Fibroblast of upper back skin (primary cell): ENCODE measurements at places on chromosomes 5 and 9.
A peak's percentile ranks its signal among the peaks of the same experiment; 100 is the strongest.

GRCh38 chr5:95235439-95235982 is 49.4 kb downstream of the MCTP1 start:
- DNase-seq: no peak

DNA sequence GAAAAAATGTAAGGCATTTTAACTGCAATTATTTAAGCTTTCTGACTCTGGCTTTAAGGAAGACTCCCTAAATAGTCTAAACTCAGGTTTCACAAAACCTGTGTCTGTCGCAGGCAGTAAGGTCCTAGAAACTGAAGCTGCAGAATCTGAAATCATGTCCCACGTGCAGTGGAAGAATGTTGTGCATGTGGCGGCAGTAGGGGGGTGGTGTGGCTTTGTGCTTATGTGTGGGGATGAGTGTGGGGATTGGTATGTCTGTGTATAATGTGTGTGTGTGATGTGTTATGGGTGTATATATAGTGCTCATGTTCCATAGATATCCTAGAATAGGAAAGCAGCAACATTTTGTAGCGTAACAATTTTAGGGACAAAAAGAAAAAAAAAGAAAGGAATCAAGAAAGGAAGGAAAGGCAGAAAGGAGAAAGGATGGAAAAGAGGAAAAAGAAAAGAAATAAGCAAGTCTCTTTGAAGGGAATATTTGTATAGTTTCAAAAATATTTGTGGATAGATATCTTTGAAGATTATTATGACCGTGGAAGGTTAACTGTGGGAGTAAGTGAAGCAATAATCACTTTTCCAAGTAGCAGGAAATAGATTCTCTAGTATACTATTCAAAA is 6.6 kb downstream of the ANKDD1B start:
- DNase-seq: peak; percentile 86

GRCh38 chr5:169765176-169765996 is 128.3 kb downstream of the DOCK2 start:
- peak; percentile 76 for DNase-seq

DNA sequence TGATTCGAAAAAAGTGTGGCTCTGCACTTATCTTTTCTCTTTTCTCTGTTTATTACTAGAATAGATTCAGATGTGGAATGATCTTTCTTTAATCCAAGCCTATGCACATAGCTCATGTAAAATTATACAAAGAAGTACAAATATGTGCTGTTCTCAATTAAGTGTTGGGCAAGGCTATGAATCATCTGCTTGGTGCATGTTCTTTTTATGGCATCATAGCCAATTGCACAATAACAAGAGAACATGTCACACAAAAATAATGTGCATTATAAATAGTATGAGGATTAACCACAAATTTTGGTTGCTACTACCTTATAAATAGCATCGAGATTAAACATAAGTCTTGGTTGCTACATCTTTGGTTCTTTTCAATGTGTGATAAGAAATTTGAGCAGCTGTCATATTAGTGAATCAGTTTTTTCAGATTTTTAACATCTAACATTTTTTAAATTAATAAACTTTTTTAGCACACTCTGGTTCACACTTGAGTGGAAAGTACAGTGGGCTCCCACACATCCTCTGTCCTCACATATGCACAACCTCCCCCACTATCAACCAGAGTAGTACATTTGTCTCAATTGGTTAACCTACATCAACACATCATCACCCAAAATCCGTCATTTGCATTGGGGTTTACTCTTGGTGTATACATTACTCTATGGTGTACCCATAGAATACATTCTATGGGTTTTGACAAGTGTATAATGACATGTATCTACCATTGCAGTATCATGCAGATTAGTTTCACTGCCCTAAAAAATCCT is 6.8 kb upstream of the RECK start:
- peak; percentile 98 for DNase-seq

- no peak for DNase-seq
These were observed 22.6 kb downstream of the SLC6A18 start for GRCh38 chr5:1247811-1248210.

- no peak for DNase-seq
These were observed 5.0 kb upstream of the MED10 start for GRCh38 chr5:6383376-6383775.

- peak; percentile 67 for DNase-seq
These were observed 122.5 kb downstream of the SLC1A3 start for GRCh38 chr5:36728697-36729543.

DNA sequence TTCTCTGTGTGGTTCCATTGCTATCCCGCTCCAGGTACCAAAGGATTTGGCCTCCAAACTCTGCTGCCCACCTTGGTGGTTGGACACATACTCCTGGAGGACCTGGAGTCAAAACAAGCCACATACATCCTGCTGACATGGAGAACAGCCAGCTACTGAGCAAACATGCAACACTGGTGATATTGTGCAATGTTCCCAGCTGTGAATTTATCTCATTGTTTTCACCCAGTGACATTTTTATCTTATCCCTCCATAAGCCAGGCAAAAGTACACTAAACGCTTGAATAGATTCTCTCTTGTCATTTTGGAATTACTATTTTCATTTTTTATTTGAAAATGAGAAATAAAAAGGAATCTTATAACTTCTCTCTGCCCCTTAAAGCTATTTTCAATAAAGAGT is 11.1 kb upstream of the CTSL start:
- peak; percentile 82 for DNase-seq

DNA sequence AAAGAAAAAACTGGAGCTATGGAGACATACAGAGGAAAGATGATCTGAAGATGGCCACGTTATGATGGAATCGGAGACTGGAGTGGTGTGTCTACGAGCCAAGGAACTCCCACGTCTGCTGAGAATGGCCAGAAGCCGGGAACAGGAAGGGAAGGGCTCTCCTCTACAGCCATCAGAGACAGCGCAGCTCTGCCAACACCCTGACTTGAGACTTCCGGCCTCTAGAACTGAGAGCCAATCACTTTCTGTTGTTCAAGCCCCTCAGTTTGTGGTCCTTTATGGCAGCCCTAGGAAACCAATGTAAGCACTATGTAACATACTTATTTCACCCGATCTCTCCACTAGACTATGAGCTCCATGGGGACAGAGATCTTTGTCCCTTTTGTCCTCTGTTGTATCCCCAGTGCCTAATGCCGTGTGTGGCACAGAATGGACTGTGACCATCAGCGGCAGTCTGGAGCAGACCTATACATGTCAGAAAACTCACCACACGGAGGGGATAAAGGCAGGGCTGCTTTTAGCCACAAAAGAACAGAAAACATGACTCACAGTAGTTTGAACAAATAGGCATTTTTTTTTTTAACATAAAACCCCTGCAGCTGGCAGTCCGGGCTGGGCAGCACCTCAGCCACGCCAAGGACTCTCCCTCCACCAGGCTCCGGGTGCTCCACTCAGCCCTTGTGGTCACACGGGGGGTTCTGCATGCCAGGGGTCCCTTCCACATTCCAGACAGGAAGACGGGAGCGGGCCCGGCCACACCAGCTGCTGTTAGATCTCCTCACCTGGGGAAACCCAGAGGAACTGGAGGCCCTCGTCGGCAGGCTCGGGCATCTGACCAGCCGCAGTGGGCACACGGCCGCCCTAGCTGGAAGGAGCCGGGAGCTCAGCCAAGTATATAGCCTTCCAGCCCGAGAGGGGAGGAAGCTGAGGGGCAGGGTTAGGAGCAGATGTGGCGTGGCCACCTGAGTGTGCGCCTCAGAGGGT is 16.1 kb upstream of the MXD3 start:
- DNase-seq: no peak

GRCh38 chr9:25716220-25716872 is 38.1 kb upstream of the TUSC1 start:
- DNase-seq: peak; percentile 72

DNA sequence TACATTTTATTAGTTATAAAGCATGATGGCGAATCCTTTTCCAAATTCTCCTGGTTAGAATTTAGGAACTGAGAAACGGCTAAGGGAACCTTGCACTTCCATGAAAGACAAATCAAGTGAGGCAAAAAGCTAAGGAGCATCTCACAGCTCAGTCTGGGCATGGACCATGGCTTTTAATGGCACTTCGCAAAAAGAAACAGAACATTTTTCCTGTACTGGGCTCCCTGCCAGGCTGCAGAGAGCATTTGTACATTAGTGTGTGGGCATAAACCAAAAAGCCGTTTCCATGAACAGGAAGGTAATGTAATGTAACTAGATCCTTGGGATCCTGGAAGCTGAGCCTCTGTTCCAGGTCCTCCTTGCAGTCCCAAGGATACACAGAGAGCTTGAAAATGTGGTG is 354.2 kb downstream of the MRPS30 start:
- DNase-seq: no peak

- no peak for DNase-seq
These were observed 41.8 kb upstream of the HRH2 start for GRCh38 chr5:175616083-175616482.

- DNase-seq: no peak
These were observed 41.9 kb downstream of the GLRX start for GRCh38 chr5:95780597-95780996.

- no peak for DNase-seq
These were observed 53.5 kb upstream of the CDH9 start for GRCh38 chr5:27091858-27092257.

DNA sequence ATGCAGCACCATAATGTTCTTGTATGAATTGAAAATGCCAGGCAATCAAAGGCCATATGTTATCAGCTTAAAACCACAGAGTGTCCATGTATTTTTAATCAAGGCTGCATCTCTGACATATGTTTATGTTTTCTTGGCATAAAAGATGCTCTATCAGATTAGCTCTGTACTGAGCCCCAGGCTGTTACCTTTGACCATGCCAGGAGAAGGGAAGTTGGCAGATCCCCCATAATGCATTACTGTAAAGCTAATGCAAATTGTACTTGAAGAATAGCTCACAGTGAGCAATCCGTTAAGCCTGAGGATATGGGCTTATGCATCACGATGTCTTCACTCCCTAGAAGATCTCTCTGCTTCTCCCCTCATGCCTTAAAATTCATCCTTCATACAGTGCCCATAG is 414.4 kb downstream of the BRINP1 start:
- DNase-seq: no peak

- DNase-seq: no peak
These were observed 125.1 kb downstream of the NPR3 start for GRCh38 chr5:32836176-32836575.

DNA sequence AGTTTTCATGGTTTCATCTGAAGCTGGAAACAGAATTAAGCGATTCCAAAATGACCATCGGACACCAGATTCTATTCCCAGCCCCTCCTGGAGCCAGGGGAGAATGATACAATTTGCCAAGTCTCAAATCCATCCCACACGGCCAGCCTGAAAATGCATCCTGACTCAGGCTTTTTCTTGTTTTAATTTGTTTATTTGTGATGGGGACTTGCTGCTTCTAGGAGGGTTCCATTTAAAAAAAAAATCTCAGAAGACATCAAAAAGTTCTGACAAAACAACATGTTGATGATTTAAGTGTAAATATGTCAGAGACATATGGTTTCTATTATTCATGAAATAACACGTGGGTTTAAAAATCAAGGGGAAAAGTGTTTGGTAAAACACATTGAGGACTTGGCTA is 173.2 kb downstream of the GAS1 start:
- no peak for DNase-seq

GRCh38 chr9:111065414-111065813 is 27.1 kb upstream of the LPAR1 start:
- no peak for DNase-seq

DNA sequence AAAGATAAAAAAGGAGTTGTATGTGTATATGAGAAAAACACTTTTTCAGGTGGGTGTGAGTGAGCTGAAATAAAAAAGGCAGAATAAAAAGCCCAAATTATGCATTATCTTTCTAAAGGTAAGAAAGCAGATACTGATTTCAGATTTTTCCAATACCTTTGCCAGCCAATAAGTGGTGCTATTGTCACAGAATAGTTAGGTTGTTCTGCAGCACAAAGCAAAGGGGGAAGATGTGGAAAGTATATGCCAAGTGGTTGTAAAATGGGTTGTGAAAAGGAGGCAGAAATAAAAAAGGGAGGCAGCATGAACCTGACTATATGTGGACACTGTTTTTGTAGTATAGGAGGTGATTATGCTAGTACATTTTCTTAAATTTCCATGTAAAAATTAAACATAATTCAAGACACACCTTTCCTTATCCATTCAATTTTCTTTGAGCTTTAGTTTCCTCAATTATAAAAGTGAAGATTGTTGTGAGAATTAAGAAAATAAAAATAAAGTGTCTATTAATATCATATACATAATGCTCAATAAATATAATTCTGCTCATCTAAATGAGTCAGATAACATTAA is 106.7 kb downstream of the SMIM15 start:
- peak; percentile 60 for DNase-seq

DNA sequence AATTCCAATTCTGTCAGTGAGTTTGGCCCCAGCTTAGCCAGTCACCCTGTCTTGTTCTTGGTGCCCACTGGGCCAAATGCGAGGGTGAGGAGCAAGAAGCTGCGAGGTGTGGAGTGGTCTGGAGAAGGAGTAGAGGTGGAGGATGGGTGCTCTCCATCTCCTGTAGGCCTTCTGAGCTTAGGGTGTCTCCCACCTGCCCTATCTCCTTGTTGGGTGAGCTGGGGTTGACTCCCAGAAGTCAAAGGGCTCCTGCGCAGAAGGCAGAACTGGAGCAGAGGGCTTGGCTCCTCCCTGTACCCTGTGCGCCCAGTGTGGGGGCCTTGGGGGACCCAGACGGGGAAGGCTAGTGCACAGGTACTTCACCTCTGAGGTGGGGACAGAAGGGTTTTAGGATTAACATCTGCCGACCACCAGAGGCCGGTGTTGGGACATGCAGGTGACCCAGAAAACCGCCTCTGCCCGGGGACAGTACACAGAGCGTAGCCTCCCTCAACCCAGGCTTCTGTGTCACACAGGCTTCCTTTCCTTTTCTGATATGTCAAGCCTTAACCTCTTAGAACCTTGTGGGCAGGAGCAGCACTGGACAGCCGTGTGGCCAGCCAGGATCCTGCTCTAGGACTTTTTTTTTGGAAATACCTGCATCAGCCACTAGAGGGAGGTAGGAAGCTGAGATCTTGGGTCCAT is 16.9 kb downstream of the IL5 start:
- DNase-seq: peak; percentile 50

DNA sequence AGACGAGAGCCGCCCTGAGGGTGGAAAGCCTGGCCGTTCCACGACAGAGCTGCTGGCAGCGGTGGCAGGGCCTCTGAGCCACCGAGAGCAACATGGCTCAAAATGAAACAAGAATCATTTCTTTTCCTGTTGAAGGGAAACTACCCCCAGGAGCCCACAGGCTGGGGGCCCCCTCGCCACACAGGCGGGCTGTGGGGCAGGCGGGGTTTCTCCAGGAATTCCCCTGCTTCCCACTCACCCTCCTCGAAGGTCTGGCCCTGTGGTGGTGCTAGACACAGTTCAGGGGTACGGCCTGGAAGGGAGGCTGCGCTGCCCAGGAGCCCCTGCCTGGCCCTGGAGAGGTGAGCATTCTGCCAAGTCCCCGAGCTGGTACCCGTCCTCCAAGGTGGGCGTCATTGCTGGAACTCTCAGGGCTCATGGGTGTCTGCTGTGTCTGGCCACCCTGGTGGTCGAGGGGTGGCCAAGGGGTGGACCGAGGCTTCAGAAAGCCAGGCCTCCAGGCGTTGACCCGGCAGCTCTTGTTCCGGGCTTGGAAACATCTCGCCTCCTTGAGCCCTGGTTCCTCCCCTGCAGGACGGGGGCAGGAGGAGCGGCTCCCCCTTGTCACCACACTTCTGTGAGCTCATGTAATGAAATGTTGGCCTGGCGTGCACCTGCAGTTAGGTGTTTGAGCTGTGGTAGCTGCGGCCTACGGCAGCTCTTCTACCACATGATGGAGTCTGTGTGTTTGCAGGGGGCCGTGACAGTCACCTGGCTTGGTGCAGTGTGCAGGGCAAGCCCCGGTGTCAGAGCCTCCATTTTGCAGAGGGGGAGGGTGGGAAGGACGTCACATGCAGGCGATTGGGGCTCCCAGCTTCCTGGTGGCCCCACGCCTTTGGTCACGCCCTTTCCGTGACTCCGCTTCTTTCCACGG is 65.3 kb downstream of the RXRA start:
- no peak for DNase-seq

GRCh38 chr5:8956659-8957058 is 589.2 kb downstream of the SEMA5A start:
- DNase-seq: no peak
